Nephron progenitor cell (in vitro differentiated cells): ENCODE measurements at places on chromosomes 7 and 10.
A peak's percentile ranks its signal among the peaks of the same experiment; 100 is the strongest.

GRCh38 chr7:28766359-28766758 is 191.8 kb downstream of the TRIL start:
- DNase-seq: no peak

DNA sequence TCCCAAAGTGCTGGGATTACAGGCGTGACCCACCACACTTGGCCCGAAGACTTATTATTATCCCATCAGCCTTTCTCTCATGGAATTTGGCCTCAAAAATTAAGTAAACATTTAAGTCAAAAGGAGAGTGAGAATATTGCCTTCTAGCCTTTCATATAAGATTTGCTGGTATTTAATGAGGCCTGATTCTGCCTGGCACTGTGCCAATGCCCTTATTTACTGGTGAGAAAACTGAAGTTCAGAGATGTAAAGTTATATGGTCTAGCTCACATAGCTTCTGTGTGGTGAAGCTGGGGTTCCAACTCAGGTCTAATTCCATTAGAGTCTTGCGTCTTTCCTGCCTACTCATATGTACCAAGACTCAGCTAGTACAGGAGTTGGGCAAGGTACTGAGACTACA is 260.2 kb downstream of the SDHAF3 start:
- no peak for DNase-seq

GRCh38 chr7:91876391-91877133 is 3.9 kb downstream of the MTERF1 start:
- DNase-seq: no peak

GRCh38 chr10:1094112-1095057 is 38.2 kb downstream of the WDR37 start:
- DNase-seq: no peak

DNA sequence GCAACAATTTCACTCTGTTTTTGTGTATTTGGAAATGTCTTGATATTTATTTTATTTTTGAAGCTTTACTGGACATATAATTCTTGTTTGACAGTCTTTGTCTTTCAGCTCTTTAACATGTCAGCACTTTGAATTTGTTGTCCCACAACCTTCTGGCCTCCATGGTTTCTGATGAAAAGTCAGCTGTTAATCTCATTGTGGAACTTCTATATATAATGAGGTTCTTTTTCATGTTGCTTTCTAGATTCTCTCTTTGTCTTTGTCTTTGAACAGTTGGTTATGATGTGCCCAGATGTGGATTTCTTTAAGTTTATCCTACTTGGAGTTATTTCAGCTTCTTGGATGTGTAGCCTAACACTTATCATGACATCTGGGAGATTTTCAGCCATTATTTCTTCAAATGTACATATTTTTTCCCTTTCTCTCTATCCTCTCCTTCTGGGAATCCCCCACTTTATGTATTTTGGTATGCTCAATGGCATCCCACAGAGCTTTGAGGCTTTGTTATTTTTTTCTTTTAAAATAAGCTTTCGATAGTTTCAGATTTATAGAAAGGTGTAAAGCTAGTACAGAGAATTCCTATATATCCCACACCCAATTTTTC is 9.5 kb upstream of the LMTK2 start:
- no peak for DNase-seq

GRCh38 chr10:73585327-73585726 is 5.8 kb downstream of the USP54 start:
- no peak for DNase-seq

- DNase-seq: peak; percentile 76
Observed at GRCh38 chr7:124765401-124766352, at the start of gene GPR37. Gene GPR37, minus strand, starts transcription at chr7:124765792. Its CDS starts 816 bp downstream, at chr7:124764976.

GRCh38 chr10:77187376-77187999 is 450.1 kb downstream of the KCNMA1 start:
- no peak for DNase-seq

DNA sequence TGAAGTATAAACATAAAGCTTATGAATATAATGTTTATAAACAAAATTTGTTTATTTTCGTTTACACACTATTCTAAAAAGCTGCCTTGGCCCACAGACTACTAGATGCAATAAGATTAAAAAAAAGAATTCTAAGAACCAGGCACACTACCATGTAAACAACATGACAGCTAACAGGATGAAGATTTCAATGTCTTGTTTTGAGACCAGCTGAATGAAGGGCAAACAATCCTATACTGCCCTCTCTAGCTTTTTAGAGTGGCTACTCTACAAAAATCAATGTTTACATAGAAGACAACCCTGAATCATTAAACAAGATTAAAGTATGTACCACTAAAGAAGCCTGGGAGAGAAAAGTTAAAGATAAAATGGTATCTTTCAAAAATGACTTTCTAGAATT is 38.6 kb downstream of the SLC25A40 start:
- DNase-seq: no peak

- DNase-seq: no peak
Observed at GRCh38 chr10:35346248-35346647, 9.9 kb downstream of the CCNY start.

DNA sequence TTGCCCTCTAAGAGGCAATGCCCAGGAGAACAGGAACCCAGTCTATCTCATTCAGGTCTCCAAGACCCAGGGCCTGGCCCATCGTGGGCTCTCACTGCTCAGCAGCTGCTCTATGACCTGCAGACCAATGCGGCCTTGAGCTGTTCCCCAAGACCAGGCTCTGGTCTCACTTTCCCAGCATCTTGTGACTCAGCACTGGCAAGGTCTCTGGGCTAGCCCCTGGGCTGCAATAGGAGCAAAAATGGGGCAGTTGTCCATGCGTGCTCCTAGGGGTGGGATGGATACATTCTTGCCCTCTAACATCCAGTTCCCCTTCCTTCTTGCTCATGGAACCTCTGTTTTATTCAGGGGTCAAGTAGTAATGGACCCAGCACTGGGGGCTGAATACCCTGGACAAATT is 13.5 kb downstream of the GCK start:
- DNase-seq: no peak
